ENCODE measurements at places on chromosomes 4 and X. TPM values are rescaled to one million over a fixed set of nuclear protein-coding genes. Genes with fewer than 3 reads are reported as not detected.

The RIPPLY1 gene
- 0.20 TPM for total RNA-seq

- no peak for DNase-seq
These were observed 238.3 kb upstream of the TLL1 start for GRCh38 chr4:165634766-165635165.

- DNase-seq: no peak
These were observed 942.3 kb upstream of the PRKX start for GRCh38 chrX:4655743-4656142.

DNA sequence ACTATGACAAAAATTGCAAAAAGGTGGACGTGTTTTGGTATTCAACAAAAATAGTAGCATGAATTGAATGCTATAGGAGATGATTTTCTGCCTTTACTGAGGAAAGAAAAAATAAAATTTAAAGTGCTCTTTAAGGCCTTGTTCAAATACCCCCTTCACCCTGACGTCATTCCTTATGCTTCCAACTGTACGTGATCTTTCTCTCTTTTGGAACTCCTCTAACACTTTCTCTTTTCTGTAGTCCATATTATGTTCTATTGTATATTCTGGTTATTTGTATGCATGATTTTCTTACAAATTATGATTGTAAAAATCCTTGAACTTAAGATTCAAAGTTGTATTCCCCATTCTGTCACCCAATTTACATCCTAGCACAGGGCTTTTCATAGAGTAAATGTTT is 100.5 kb downstream of the POU4F2 start:
- no peak for DNase-seq

GRCh38 chrX:104695593-104695992 is 129.6 kb downstream of the IL1RAPL2 start:
- no peak for DNase-seq

The ZNF630 gene
- total RNA-seq: 4.3 TPM

The PCYT1B gene
- total RNA-seq: 2.2 TPM

DNA sequence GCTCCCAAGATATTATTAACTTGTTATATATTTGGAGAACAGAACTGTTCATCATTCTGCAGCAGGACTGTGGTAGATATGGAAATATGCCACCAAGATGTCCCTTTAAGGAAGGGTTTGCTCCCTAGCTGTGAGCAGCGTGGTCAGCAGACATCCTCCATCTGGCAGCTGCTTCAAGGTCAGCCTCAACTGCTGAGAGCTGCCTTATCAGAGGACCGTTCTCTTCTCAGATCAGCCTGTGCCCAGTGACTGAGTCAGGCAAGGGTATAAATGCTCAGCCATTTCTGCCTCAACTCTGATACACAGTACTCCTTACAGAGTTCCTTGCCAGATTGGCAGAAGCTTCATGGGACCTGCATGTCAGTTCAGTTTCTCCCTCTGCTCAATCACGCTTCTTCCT is 63.4 kb upstream of the MAGEB2 start:
- DNase-seq: peak; percentile 46

DNA sequence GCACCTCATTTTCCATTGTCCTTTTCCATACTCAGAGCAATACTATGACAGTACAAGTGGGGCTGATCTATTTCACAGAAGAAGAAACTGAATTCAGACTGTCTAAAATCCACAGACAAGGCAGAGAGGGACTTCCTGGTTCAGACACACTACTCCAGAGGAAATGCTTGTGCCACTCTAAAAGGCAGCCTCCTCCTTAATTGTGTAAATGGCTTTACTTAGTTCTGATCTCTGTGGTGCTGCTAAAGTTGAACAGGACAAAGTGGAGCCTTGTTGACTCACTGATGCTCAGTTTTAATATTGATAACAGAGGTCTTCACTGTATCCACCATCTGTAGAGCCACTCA is 122.4 kb downstream of the KIT start:
- DNase-seq: no peak

- DNase-seq: no peak
These were observed 987.2 kb downstream of the PDHA2 start for GRCh38 chr4:96827086-96827485.

All from ovary (tissue), 10 donors.